ENCODE measurements at places on chromosomes 12 and 14. TPM values are rescaled to one million over a fixed set of nuclear protein-coding genes. Genes with fewer than 3 reads are reported as not detected.
A peak's percentile ranks its signal among the peaks of the same experiment; 100 is the strongest.

- no peaks in the 10 kb centered on the region for H3K27me3 ChIP-seq
- H3K4me1 ChIP-seq = no peaks in the 10 kb centered on the region
- H3K4me3 ChIP-seq = no peak overlapping the region
- no peak overlapping the region for H3K27ac ChIP-seq
- DNase-seq = no peak
- no peaks in the 10 kb centered on the region for H3K36me3 ChIP-seq
These were observed 50.7 kb downstream of the SCARB1 start for GRCh38 chr12:124812979-124813378.

DNA sequence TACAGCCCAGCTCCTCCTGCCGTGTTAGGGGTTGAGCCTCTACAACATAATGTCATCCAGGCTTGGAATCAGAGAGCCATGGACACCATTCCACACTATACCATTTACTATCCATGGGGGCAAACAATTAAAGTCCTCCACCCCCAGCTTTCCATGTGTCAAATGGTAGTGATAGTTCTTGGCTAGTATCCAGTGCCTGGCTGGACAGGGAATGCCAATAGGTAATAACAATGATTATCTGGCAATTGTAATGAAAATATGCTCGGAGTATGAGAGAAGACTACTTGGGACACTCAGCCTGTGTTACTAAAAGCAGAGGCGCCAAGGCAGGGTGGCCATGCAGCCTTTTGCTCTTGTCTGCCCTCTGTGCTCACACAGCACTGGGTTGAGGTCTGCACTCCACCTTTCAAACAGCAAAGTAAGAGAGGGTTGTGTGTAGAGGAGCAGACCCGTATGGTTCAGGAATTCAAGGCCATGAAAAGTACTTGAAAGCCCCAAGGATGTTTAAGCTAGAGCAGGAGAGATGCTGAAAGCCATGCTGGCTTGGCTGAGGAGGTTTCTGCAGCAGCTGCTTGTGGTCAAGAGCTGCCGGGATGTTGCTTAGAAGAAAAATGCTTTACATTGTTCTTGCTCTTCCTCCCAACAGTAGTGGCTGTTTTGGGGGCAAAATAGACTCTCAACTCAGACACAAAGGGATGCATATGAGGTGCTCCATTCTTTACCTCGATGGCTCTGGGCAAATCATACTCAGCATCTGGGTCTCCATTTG is 10.6 kb downstream of the SERPINA3 start:
- no peaks in the 10 kb centered on the region for H3K27me3 ChIP-seq
- DNase-seq = no peak
- no peak overlapping the region for H3K4me3 ChIP-seq
- no peaks in the 10 kb centered on the region for H3K4me1 ChIP-seq
- H3K27ac ChIP-seq = no peak overlapping the region

GRCh38 chr14:36971263-36971855 is 201.0 kb downstream of the SLC25A21 start:
- no peaks in the 10 kb centered on the region for H3K36me3 ChIP-seq
- no peak for DNase-seq
- no peaks in the 10 kb centered on the region for H3K27me3 ChIP-seq
- no peak overlapping the region for H3K27ac ChIP-seq
- no peaks in the 10 kb centered on the region for H3K4me1 ChIP-seq
- H3K4me3 ChIP-seq = no peak overlapping the region

- H3K27ac ChIP-seq = no peak overlapping the region
These were observed 12.9 kb downstream of the ISCA2 start for GRCh38 chr14:74506411-74506851.

DNA sequence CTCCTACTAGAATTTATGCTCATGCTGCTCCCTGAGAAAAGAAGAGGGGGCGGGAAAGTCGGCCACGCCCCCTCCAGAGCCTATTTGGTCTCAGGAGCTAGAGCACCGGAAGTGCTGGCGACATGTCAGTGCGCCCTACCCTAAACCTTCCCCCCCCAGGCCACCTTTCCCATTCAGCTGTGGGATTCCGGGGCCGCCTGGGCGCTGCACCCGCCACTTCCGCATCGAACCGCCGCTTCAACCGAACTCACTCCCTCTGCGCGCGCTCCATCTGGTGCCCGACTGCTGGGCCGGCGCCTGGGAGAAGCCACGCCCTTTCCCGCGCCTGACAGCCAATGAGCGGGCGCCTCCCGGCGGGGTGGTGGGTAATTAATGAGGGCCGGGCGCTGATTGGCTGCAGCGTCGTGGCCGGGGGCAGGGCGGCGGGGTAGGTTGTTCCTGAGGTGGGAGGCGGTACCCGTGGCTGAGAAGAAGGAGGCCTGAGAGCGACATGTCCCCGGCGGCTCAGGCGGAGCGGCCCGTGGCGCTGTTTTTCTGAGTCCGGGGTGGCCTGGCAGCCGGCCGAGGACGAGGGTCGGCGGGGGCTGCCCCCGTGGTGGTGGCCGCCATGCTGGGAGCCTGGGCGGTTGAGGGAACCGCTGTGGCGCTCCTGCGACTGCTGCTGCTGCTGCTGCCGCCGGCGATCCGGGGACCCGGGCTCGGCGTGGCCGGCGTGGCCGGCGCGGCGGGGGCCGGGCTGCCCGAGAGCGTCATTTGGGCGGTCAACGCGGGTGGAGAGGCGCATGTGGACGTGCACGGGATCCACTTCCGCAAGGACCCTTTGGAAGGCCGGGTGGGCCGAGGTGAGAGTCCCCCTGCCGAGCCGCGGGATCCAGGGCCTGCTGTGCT is at the start of gene MLEC:
MLEC (plus strand) TSS at position 460 of the 888 bp plus-strand sequence; CDS start at position 608, 148 bp downstream.
- no peaks in the 10 kb centered on the region for H3K27me3 ChIP-seq
- peak within 1 kb of the TSS; percentile 71 for H3K27ac ChIP-seq
- H3K4me1 ChIP-seq = peaks cover 41% of the 10 kb centered on the region
- peak within 1 kb of the TSS; percentile 98 for H3K4me3 ChIP-seq
- peak; percentile 99 for DNase-seq

DNA sequence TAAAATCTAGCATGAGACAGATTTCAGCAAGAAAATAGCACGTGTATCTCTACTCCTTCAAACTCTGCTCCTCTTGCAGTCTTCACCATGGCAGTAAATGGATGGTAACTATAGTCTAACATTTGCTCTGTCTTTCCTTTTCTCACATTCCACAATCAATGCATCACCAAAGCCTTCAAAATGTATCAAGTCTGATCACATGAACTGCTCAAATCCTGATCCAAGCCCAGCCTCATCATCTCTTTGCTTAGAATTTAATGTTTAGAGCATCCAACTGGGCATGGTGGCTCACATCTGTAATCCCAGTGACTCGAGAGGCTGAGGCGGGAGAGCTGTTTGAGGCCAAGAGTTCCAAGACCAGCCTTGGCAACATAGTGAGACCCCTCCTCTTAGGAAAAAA is 45.9 kb downstream of the CDK17 start:
- H3K4me3 ChIP-seq = no peak overlapping the region
- DNase-seq = no peak
- H3K4me1 ChIP-seq = peaks cover 90% of the 10 kb centered on the region
- no peak overlapping the region for H3K27ac ChIP-seq
- no peaks in the 10 kb centered on the region for H3K27me3 ChIP-seq

GRCh38 chr12:128637642-128638606 is 185.8 kb downstream of the SLC15A4 start:
- no peaks in the 10 kb centered on the region for H3K36me3 ChIP-seq
- DNase-seq = no peak
- no peaks in the 10 kb centered on the region for H3K27me3 ChIP-seq
- no peaks in the 10 kb centered on the region for H3K4me1 ChIP-seq
- H3K4me3 ChIP-seq = no peak overlapping the region

- peak overlapping the region; percentile 96 for H3K27ac ChIP-seq
- no peaks in the 10 kb centered on the region for H3K27me3 ChIP-seq
- H3K4me3 ChIP-seq = peak overlapping the region; percentile 19
- H3K4me1 ChIP-seq = peaks cover 81% of the 10 kb centered on the region
- peaks cover 36% of the 10 kb centered on the region for H3K36me3 ChIP-seq
These were observed 8.7 kb downstream of the PHB2 start for GRCh38 chr12:6961695-6962284.

The HOXC12 gene
- total RNA-seq = not detected

DNA sequence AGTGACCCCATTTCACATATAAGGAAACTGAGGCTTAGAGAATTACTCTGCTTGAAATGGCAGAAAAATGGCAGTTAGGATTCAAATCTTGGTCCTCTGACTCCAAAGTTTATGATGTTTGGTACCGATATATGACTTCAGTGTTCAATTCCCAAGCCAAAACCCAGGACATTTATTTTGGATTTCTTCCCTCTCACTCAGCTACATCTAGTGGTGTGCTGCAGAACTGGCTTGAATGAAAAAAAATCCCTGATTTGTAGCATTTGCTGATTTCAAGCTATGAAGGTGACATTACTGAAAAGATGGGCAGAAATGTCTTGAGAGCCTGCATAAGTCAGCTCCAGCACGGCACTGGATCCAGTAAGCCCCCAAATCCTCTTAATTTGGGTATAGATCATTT is 106.4 kb downstream of the EFCAB11 start:
- no peaks in the 10 kb centered on the region for H3K4me1 ChIP-seq
- H3K27me3 ChIP-seq = no peaks in the 10 kb centered on the region
- no peaks in the 10 kb centered on the region for H3K36me3 ChIP-seq
- no peak overlapping the region for H3K4me3 ChIP-seq
- no peak for DNase-seq
- no peak overlapping the region for H3K27ac ChIP-seq

The GLT8D2 gene
- total RNA-seq = not detected

DNA sequence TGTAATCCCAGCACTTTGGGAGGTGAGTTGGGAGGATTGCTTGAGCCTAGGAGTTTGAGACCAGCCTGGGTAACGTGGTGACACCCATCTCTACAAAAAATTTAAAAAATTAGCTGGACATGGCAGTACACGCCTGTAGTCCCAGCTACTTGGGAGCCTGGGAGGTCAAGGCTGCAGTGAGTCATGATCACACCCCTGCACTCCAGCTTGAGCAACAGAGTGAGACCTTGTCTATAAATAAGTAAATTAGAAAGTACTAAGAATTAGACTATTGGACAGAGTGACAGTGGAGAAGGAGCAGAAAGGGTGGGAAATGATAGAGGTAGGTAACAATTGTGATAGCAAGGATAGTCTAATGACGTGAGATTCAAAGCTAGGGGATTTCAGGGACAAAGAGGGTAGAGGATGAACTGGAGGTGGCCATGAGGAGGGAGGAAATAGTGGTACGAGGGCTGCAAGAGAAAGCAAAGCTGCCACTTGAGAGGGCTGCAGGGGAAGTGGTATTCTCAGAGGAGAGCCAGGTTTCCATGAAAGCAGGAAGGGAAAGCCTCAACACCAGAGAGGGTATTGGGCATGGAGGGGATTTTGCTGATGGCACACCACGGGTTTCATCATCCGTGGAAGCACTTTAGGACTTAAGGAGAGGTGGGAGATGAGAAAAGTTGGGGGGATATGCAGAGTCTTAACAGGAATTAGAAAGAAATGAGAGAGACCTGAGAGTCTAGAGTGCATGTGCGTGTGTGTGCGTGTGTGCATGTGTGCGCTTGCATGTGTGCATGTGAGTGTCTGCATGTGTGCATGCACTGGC is 85.6 kb downstream of the SYNE2 start:
- peaks cover 5% of the 10 kb centered on the region for H3K36me3 ChIP-seq
- peak overlapping the region; percentile 30 for H3K27ac ChIP-seq
- peak; percentile 26 for DNase-seq

The NFATC4 gene
- not detected for total RNA-seq

The ADSS1 gene
- 1.5 TPM for total RNA-seq

DNA sequence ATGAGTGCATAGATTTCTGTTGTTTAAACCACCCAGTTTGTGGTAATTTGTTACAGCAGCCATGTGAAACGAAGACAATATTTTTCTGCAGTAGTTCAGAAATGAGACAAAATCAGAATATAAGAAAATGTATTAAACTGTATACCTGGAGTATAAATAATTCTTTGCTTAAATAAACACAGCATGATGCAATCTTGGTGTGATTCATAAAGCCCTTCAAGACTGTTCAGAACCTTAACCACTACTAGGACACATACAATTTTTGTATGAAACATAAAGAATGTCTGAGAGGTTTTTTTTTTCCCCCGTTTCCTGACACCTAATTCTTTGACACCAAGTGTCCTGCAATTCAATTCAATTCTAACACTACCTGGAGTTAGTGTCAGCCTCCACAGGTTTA is 10.5 kb downstream of the C12orf75 start:
- H3K27ac ChIP-seq = no peak overlapping the region
- H3K36me3 ChIP-seq = no peaks in the 10 kb centered on the region
- peaks cover under 1% of the 10 kb centered on the region for H3K4me1 ChIP-seq
- H3K4me3 ChIP-seq = no peak overlapping the region
- no peaks in the 10 kb centered on the region for H3K27me3 ChIP-seq
